Activated CD4-positive, CD25-positive, alpha-beta regulatory T cell treated with anti-CD3 and anti-CD28 coated beads, Interleukin-2, amount 50 U/mL, for 72 hours (primary cell): ENCODE measurements at places on chromosomes 5 and 9.

DNA sequence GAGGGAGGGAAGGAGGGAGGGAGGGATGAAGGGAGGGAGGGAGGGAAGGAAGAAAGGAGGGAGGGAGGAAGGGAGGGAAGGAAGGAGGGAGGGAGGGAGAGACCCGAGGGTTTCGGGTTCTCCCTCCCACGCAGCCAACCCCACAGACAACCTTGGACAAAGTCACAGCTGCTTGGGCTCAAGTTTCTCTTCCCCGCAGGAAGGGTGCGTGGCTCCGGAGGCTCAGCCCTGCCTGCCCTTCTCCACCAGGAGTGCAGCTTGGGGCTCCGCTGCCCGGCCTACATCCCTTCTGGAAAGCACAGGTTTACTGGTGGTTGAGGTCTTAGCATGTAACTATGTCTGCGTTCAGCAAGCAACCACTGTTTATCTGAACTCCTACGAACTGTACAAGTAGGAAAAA lies 15.0 kb downstream of the SLC12A7 start:
- DNase-seq: no peak

- no peak for DNase-seq
These were observed 68.3 kb downstream of the KCNIP1 start for GRCh38 chr5:170571875-170572852.

- no peak for DNase-seq
These were observed 66.9 kb downstream of the DCP2 start for GRCh38 chr5:113043491-113043931.

DNA sequence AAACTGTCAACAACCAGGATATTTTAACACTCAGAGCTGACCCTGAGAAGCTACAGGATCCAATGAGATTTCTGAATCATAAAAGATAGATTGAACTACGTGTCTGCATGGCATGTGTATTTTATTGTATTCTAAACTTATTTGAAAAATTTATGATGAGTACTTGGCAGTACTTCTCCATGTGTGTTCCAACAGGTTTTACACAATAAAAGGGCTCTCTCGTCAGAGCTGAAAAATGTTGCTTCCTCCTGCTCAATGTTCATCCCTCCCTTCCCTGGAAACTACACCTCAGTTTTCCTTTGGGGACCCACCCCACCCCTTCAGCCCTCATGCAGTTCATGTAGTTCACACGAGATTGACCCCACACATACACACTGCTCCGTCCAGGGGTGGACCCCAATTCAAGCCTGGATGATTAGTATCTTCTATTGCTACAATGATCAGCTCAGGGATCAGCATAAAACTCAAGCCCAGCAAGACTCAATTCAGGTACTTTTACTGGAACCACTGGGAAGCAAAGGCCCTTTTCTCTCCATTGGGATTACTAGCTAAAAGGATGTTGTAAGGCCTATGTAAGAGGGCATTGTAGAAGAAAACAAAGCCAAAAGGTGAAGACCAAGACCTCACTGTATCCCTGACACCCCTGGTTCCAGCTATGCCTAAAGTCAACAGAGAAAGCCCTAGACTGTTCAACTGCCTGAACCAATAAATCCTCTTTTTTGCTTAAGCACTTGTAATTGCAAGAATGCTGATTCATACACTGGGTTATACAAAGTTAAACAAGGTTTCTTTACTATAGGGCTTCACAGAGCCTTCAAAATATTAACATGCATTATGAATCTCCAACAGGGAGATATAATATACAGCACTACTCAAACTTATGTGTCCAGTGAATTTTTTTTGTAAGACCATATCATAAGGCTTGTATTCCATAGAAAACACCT lies 112.6 kb downstream of the SAXO1 start:
- DNase-seq: no peak

GRCh38 chr5:51326844-51327243 lies 56.4 kb upstream of the ISL1 start:
- no peak for DNase-seq

GRCh38 chr9:107175816-107176435 lies 107.2 kb upstream of the RAD23B start:
- DNase-seq: no peak

GRCh38 chr9:83986195-83986594 lies 5.6 kb downstream of the RMI1 start:
- DNase-seq: no peak

- no peak for DNase-seq
These were observed 3.9 kb downstream of the GPRIN1 start for GRCh38 chr5:176606032-176606431.

DNA sequence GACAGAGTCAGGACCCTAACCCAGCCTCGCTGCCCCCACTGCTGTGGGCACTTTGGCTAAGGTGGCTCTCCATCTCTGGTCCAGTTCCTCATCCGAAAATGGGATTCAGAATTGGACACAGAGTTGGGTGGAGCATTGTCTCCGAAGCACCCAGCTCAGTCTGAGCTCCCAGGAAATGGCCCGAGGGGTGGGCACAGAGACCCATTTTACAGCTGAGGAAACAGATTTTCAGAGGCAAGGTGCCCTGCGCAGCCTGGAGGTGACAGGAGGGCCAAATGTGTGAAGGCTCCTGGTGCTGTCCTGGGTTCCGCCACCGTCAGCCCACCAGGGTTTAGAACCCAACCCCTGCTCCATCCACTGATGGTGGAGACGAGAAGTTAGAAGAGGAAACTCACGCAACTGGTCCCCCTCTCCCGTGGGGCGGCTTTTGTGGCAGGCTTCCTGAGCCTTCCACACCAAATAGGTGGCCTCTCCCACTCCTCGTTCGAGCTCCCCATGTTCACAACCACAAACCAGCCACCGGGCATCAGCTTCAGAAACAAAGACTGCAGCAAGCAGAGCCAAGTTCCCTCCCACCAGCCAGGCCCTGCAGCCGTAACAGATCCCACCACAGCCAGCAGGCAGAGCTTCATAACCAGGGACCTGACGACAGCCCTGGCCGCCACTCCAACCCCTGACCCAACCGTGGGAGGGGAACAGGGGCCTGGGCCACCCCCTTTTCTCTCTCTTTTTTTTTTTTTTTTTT lies 90.9 kb upstream of the LMX1B start:
- no peak for DNase-seq

DNA sequence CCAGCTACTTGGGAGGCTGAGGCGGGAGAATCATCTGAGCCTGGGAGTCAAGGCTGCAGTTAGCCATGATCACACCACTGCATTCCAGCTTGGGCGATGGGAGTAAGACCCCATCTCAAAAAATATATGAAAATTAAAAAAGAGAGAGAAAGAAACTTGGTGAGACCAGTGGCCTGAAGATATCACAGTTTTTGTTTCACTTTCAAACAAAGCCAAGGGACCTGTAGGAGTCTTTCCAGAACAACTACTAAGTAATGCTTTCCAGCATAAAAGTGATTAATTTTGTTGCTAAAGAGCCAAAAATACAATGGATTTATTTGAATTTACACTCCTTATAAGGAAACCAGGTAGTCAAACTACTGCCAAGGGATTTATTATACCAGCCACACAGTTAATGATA lies 23.5 kb downstream of the GKAP1 start:
- DNase-seq: no peak

DNA sequence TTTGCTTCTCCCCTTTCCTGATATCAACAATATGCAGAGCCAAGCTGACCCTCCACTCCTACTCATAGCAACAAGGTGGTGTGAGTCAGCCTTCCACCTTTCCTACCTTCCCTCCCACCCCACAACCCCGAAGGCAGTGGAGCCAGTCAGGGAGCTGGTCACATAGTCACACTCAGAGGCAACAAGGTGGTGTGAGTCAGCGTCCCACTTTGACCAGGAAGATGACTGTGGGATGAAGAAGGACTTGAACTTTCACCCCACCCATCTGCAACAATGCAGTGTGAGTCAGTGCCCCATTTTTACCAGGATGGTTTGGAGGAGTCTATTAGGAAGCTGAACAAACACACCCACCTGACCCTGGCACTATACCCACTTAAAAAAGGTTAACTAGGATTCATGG lies 30.1 kb upstream of the ZNF782 start:
- DNase-seq: no peak

- no peak for DNase-seq
These were observed 554.3 kb upstream of the CLINT1 start for GRCh38 chr5:158413122-158413680.

GRCh38 chr5:92543201-92543600 lies 1037.8 kb downstream of the NR2F1-AS1 start:
- no peak for DNase-seq

DNA sequence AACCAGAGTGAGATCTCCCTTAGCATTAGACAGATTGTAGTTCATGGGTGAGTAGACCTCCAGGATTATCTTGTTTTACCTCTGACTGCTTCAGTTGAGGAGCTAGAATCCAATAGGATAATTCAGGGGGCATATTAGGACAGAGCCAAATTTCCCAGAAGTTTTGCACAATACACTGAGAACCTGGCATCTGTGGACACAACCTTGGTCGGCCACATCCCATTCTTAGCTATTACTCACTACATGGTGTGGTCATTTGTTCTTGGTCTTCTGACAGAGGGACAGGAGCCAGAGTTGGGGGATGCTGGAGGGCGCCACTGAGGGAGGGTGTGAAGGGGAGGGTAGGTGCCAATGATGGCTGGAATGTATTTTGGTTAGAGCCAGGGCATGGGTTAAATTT lies 66.6 kb downstream of the NPR3 start:
- no peak for DNase-seq

- no peak for DNase-seq
These were observed 5.1 kb upstream of the HSPA5 start for GRCh38 chr9:125246261-125246667.

GRCh38 chr5:74889523-74890105 lies 23.4 kb upstream of the FAM169A start:
- no peak for DNase-seq

DNA sequence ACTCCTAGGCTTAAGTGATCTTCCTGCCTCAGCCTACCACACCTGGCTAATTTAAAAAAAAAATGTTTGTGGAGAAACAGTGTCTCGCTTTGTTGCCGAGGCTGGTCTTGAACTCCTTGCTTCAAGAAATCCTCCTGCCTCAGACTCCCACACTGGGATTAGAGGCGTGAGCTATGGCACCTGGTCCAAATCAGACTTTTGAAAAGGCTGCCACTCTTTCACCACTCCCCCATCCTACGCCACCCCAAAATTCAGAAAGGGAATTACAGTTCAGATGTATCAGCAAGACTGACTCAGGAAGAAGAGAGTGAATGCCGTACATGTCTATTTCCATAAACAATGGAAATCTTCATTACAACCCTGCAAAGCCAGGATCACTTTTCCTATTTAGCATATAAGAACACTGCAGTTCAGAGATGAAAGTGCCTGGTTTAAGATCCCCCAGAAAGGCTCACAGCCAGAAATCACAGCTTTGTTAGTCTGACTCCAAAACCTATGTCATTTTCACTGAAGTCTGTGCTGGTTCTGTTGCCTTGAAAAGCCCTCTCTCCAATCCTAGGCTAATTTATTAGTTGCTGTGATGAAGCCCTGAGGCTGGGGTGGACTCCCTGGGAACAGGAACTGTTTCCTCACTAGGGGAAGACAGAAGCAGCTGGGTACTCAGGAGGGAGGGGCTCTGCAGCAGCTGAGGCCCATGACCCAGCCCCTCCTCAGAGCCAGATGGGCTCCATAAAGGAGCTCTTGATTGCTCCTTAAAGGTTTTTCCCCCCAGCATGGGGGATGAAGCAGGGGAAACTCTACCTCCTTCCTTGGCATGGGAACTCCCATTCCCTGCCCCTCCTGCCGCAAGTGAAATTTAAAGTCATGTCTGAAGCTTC lies 3.1 kb downstream of the FBLL1 start:
- DNase-seq: no peak

DNA sequence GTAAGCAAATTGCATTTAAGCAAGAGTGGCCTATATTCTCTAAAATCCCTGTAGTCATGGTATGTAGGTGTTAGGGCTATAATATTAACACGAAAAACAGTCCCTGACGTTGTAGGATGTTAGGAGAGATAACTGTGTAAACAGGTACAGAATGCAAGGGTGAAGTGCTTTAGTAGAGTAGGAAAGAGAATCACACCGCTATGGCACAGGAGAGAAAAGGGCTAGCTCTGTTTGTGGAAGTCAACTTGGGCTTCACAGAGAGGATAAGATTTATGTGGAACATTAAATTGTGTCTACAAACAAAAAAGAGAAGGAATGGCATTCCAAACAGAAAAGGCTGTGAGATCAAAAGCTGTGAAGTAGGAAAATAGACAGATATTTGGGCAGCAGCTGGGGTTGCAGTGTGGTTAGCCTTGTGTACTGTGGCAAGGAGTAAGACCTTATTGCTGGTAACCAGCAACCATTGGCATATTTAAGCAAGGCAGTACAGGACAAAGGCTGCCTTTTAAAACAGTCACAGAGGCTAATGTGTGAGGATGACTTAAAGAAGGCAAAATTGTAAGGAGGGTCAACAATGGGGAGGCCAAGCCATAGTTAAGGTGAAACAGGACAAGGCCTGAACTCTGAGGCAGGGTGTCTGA lies 337.5 kb upstream of the ADAMTSL1 start:
- no peak for DNase-seq

DNA sequence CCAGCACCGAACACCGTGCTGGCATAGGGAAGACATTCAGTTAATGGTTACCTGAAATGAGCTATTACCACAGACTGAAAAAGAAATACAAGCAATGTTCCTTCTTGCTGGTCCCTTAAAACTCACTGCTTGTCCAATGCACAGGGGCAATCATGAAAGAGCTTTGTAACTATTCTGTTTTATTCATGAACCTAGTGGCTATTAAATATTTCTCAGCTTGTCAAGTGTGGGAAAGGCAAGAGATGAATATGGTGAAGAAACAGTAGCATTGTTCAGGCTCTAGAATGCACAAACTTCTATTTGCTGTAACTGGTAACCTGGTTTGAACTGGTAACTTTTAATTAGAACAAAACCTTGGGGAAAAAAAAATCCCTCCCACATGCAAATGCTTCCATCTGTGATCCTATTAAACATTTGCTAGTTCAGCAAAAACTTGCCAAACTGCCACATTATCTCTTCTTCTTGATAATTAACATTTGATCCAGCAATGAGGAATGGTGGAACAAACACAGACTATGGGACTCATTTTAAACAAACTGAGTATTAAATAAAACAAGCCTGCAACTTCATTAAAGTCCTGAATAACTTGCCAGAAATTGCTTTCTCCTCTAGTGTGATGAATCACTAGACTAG lies 36.1 kb downstream of the YIPF5 start:
- DNase-seq: no peak

DNA sequence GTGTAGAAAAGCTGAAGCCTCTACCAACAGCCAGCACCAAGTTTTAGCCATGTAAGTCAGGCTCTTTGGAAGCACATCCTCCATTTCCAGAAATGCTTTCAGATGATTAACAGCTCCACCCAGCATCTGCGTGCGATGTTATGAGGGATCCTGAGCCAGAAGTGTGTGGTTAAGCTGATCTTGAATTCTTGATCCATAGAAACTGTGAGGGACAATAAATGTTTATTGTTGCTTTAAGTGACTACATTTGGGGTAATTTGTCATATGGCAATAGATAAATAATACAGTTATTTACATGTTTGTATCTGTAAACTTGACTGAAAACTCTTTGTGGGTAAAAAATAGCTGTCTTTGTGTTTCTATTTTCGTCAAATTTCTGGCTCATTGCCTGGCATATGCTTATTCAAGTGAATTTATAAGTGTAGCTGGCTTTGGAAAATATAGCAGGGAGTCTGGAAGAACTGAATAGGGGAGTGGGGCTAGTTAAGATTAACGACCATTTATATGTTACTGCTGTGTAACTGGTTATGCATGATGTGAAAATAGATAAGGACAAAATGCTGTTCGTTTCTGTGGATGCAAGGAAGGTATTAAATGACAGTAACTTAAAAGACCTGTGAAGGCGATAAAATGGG lies 234.1 kb downstream of the LRRC70 start:
- no peak for DNase-seq

- DNase-seq: no peak
These were observed 364.9 kb upstream of the IRX2 start for GRCh38 chr5:3116366-3116765.

- DNase-seq: no peak
These were observed 293.4 kb upstream of the PTGER4 start for GRCh38 chr5:40386289-40386688.

GRCh38 chr5:107168086-107168485 lies 502.7 kb downstream of the EFNA5 start:
- DNase-seq: no peak
